ENCODE measurements at places on chromosomes 5 and 9.

- DNase-seq, result no peak
Measured at GRCh38 chr5:56814361-56814962, 887 bp upstream of the MAP3K1 start.

GRCh38 chr9:91732187-91733005 is 217.6 kb downstream of the ROR2 start:
- DNase-seq, result no peak

DNA sequence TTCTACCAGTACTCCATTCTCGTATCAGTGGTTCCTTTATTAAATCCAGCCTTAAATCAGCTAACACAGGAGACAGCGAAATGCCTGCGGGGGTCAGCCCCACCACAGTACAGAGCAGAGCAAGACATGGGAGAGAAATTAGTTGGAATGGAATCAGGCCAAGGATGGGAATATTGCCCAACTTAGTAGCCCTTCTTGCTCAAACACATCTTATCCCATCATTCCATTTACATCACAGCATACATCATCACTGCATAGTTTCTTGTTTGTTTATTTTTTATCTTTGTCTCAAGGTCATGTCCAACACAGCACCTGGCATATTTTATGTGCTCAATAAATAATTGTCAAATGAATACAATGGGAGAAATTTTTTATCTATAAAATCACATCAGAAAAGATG is 34.3 kb upstream of the DAB2 start:
- DNase-seq, result no peak

GRCh38 chr5:124735169-124735858 is 11.1 kb downstream of the ZNF608 start:
- DNase-seq, result no peak

- no peak for DNase-seq
Measured at GRCh38 chr5:123598028-123598689, 86.2 kb downstream of the CSNK1G3 start.

Measured in stimulated activated CD4-positive, alpha-beta T cell treated with anti-CD3 and anti-CD28 coated beads, Interleukin-15, amount 100 ng/mL, for 1 hour (primary cell).